WTC11 (cell line): ENCODE measurements at places on chromosomes 1 and 21. TPM values are rescaled to one million over a fixed set of nuclear protein-coding genes. Genes with fewer than 3 reads are reported as not detected.

The ICOSLG gene
- total RNA-seq: 5.8 to 9.0 TPM (median 5.9 TPM) in 3 replicates

The NBPF14 gene
- total RNA-seq: 12.9 to 15.4 TPM (median 13.2 TPM) in 3 replicates

GRCh38 chr1:84839544-84839943 is 53.5 kb downstream of the LPAR3 start:
- H3K4me1 ChIP-seq: peaks cover 20% of the 10 kb centered on the region
- no peak for DNase-seq
- no peak overlapping the region for H3K27ac ChIP-seq
- no peaks in the 10 kb centered on the region for H3K36me3 ChIP-seq
- H3K27me3 ChIP-seq: no peaks in the 10 kb centered on the region
- H3K4me3 ChIP-seq: no peak overlapping the region

DNA sequence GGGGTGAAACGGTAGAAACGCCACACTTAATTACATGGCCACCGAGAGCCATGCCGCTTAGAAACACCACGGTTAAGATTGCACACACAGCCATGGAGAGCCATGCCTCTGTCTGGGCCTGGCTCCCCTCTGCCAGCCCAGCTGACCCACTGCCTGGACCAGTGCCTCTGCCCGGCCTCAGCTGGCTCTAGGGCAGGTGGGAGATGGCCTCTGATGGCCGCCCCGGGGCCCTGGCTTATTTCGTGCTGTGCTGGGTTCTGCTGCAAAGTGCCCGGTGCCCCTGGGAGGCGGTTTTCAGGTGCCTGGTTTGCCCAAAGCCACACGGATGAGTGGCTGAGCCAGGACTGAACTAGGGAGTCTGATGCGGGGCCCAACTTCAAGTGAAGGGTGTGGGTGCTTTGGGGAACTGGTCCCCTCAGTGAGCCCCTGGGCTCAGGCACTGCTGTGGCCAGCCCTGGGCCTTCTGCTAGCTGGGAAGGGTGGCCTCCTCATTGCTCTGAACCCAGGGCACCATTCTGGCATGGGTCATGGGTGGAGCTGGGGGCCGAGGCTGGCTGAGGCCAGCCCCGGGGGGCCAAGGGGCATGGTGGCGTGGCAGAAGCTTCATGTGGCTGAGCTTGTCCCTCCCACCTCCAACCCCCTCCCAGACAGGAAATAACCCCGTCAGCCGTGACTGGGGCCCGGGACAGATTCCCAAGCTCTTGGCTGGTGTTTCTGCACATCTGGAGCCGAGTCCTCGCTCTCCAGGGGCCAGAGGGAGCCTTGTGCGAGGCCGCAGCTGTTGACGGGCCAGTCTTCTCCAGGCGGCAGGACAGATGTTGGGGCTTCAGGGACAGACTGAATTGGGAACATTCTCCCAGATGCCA is 1.9 kb upstream of the GPR153 start:
- H3K27me3 ChIP-seq: peaks cover 21% of the 10 kb centered on the region
- no peak overlapping the region for H3K4me3 ChIP-seq
- H3K4me1 ChIP-seq: peaks cover 9% of the 10 kb centered on the region
- H3K27ac ChIP-seq: 0 out of 2 replicates have a peak overlapping the region, but pooled peaks have one; percentile 36

GRCh38 chr1:246142320-246142893 is 364.7 kb downstream of the SMYD3 start:
- no peaks in the 10 kb centered on the region for H3K27me3 ChIP-seq
- DNase-seq: no peak
- no peaks in the 10 kb centered on the region for H3K36me3 ChIP-seq
- no peak overlapping the region for H3K27ac ChIP-seq

DNA sequence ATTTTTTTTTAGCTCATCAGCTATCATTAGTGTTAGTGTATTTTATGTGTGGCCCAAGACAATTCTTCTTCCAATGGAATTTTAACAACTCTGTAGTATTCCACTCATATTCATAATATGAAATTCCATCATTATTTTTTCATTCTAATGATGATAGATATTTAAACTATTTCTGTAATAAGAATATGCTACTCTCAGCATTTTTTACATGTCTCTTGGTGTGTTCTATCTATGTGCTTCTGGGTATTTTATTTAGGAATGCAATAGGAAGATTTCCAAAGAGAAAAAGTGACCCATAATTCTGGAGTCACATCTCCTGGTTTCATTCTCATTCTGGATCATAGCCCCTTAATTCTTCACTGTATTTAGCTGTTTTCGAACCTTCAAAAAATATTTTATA is 109.5 kb downstream of the LRRC53 start:
- H3K4me1 ChIP-seq: no peaks in the 10 kb centered on the region
- H3K27me3 ChIP-seq: no peaks in the 10 kb centered on the region
- H3K4me3 ChIP-seq: no peak overlapping the region
- no peaks in the 10 kb centered on the region for H3K36me3 ChIP-seq
- DNase-seq: no peak
